Stimulated activated CD4-positive, alpha-beta T cell treated with anti-CD3 and anti-CD28 coated beads, TNF-alpha, amount 100 ng/mL, for 1 hour (primary cell): ENCODE measurements at places on chromosomes 5 and 9.

GRCh38 chr9:112119225-112120029 is 55.7 kb downstream of the SUSD1 start:
- no peak for DNase-seq

DNA sequence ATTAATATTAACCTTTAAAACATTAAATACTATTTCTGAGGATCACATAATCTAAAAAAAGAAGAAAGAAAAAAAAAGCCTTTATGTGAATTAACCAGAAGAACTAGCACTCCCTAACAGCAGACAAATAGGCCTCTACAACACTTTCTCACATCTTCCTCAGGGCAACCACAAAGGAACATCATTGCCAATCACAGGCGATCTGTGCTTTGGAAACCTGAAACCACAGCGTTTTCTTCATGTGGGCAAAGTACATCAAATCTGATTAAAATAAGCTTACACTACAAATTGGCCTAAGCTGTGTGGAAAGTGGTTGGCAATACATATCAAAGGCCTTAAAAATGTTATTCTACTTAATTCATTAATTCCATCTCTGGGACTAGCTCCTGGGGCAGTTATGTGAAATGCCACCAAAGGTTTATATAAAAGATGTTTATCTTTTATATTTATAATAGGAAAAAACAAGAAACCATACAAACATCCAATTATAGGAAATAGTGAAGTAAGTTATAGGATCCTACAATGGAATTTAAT is 184.8 kb upstream of the TBCA start:
- DNase-seq = no peak

- no peak for DNase-seq
Observed at GRCh38 chr5:84131372-84131771, 253.3 kb downstream of the EDIL3 start.

DNA sequence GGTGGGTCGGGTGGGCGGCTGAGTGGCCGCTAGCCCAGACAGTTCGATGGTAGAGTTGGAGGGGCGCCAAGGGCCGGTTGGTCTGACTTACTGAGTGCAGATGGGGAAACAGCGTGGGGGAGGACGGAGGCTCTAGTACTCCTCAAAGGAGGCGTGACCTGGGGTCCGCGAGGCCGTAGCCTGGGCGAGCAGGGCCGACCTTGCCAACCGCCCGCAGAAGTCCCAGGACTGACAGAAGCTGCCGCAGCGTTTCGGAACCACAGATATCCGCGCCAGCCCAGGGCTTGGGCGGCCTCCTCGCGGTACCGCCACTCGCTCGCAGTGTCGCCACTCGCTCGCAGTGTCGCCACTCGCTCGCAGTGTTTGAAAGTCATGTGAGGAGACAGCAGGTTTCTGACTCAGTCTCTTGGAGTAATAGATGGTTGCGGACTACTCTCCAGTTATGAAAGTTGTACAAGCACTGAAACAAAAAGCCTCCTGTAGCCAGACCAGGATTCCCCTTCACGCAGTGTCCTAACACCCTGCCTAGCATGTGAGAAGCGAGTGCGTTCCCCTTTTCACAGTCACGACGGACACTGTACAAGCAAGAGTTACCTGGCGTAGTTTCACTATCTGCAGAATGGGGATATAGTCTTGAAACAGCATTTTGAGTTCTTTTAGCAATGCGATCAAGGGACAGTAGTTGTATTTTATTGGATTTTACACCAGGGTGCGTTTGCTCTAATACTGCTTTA is 674 bp downstream of the TMEM38B start:
- peak; percentile 14 for DNase-seq

GRCh38 chr9:73583576-73583975 is 431.9 kb downstream of the ANXA1 start:
- no peak for DNase-seq

- DNase-seq = no peak
Observed at GRCh38 chr5:10786835-10787234, 25.8 kb upstream of the DAP start.

DNA sequence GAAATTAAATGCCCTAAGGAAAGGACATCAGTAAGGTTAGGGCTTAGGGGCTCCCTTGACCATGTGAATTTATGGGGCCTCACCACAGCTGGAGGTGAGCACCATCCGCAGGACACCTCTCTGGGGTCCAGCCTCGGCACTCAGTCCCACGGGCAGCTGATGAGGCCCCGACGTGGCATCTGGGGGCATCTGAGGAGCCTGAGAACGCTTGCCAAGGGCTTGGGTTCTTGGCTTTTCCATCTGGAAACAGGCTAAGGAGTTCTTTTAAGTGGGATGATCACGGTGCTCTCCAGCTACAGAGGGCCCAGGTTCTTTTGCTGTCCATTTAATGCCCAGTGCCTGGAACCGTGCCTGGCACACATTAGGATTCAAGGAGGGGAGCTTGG is 3.6 kb downstream of the NKX2-5 start:
- no peak for DNase-seq

DNA sequence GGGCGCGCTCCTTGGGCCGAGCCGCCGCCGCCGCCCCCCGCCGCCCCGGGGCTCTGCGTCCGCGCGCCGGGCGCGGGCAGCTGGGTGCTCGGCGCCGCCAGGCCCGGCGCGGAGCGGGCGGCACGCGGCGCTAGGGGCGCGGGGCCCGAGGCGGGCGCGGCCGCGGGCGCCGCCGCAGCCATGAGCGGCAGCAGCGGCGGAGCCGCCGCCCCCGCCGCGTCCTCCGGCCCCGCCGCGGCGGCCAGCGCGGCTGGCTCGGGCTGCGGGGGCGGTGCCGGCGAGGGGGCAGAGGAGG is 351 bp downstream of the TRIO start:
- DNase-seq = no peak

- DNase-seq = no peak
Observed at GRCh38 chr5:122967085-122967484, 69.4 kb downstream of the PPIC start.

DNA sequence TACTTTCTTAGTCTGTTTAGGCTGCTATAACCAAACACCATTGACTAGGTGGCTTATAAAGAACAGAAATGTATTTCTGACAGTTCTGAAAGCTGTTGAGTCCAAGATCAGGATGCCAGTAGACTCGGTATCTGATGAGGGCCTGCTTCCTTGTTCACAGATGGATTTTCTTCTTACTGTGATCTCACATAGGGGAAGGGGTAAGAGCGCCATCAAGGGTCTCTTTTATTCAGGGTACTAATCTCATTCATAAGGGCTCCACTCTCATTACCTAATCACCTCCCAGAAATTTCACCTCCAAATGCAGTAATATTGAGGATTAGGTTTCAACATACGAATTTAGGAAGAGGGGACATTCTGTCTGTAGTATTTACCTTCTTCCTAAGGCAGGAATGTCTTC is 384.0 kb upstream of the DMAC1 start:
- no peak for DNase-seq

DNA sequence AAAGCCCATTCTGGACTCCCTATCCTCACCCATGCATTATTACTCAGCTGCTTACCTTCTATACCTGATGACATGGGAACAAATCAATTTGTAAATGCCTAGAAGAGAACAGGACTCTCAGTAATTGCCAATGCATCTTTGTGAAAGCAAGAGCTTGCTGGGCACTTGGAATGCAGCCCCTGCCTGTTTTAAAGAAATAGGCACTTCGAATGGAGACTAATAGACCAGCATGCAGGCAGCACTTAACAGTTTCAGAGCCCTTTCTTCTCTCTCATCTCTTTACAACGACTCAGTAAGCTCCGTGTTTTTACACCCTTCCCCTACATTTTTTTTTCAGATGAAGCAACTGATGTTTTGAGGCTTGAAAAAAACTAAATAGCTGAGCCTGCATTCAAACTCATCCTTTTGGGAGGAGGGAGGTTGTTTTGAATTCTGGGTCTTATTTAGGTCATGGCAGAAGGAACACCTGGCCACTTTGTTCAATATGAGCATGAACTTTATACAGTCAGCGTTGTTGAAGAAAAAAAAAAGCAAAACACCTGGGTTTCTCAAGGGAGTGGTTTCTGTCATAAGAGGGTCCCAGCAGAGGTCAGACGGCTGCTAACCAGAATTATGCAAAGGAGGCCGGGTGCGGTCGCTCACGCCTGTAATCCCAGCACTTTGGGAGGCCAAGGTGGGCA is 34.6 kb upstream of the WHRN start:
- no peak for DNase-seq

GRCh38 chr9:33159777-33160127 is 7.4 kb downstream of the B4GALT1 start:
- DNase-seq = no peak

- no peak for DNase-seq
Observed at GRCh38 chr9:38090170-38090569, 21.1 kb upstream of the SHB start.
